ENCODE measurements at places on chromosomes 1 and 21.
A peak's percentile ranks its signal among the peaks of the same experiment; 100 is the strongest.

- no peak for DNase-seq
These were observed 49.4 kb upstream of the A3GALT2 start for GRCh38 chr1:33370301-33370700.

- DNase-seq = no peak
These were observed 2.6 kb downstream of the MGST3 start for GRCh38 chr1:165633614-165634013.

- no peak for DNase-seq
These were observed at the start of gene FHL3 for GRCh38 chr1:38005195-38006007. Gene FHL3, minus strand, starts transcription at chr1:38005514. Its CDS starts 6,102 bp downstream, at chr1:37999412.

DNA sequence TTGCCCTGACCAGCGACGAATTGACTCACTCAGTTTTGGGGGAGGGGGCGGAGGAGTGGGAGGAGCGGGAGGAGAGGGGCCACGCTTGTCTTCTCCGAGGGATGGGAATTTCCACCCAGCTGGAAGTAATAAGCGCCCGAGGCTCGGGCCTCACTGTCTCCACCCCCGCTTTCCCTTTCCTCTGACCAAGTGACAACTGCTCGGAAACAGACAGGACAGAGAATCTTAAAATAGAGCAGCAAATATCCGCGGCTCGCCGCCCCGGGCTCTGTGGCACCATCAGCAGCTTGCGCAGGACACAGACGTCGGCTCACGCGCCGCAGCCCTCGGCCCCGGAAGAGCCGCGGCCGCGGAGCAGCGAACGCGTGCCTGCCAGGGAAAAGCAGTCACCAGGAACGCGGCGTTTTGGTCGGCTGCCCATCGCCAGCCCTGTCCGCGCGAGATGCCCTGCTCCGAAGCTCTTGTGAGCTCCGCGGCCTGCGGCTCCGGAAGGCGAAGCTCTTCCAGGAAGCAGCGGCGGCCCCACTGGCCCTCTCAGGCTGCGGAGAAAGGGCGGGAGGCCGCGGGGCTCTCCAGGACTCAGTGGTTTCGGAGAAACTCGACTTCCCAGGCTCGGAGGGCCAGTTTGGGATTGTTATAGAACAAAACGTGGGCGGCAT lies 10.7 kb upstream of the RGS16 start:
- DNase-seq = peak; percentile 56

DNA sequence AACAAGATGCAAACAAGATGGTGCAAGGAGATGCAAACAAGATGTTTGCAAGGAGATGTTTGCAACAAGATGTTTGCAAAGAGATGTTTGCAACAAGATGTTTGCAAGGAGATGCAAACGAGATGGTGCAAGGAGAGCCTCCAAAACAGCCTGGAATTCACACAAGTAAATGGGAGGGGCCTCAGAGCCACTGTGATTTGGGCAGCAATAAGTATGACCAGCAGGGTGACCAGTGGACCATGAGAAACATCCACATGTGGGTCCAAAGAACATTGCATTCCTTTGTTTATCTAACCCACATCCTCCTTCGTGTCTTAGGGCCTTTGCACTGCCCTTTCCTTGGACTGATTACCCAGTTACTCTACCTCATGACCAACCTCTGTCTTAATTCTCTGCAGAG lies 162.9 kb downstream of the PLPP3 start:
- no peak for DNase-seq

GRCh38 chr1:193537266-193538002 lies 351.0 kb upstream of the B3GALT2 start:
- no peak for DNase-seq

GRCh38 chr1:232292239-232292638 lies 337.7 kb downstream of the SIPA1L2 start:
- DNase-seq = no peak

- DNase-seq = no peak
These were observed 4.3 kb downstream of the SLC30A1 start for GRCh38 chr1:211574705-211575104.

GRCh38 chr1:64470665-64471217 lies 812 bp downstream of the CACHD1 start:
- peak; percentile 36 for DNase-seq

DNA sequence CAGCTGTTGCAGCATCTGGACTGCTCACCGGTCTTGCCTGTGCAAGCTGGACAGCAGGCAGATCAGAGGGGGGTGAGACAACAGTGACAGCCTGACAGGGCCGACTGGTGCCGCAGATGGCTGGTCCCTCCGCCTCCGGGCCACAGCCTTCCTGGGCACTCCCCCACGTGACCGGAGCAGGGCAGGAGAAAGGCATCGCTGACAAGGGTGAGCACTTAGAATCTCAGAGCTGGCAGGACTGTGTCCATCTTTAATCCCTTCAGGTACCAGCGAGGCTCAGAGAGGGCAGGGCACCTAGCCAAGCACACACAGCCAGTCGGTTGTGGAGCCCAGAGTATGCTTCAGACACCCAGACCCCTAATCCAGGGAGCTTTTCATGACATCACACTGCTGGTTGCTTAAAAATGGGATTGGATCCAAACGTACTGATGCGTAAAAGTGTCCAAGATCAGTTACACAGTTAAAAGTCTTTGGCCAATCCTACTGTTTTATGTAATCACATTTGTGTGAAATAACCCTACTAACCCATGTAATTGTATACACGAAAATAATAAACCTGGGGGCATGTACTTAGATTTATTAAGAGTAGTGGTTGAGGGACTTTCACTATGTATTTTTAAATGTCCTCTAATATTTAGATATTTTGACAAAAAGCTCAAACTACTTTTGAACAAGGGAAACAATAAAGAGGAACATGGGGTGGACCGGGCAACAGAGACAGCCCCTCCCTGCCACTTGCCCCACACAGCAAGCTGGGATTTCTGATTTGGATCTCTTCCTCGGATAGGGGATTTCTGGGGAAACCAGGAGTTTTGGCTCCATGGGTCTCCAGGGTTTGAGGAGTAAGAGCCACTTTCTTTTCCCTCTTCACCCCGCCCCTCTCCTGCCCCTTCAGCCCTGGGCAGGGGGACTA lies 758 bp upstream of the CNTN2 start:
- DNase-seq = no peak

DNA sequence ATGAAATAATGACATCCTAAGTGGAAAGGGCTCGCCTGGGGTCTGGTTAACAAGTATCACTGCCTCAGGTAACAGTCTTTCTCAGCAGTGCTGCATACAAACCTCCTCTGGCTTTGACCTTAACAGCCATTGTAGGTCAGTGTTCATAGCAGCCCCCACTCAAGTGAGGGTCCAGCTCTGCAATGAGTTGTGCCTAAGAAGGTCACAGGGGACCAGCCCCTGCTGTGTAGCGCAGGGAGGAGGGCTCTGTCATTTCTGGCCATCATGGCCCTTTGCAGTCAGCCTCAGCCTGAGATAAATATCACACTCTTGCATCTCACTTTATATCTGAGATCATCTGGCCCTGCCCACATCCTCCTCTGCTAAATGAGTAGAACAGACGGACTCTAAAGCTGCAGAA lies 18.1 kb upstream of the MYSM1 start:
- DNase-seq = no peak

DNA sequence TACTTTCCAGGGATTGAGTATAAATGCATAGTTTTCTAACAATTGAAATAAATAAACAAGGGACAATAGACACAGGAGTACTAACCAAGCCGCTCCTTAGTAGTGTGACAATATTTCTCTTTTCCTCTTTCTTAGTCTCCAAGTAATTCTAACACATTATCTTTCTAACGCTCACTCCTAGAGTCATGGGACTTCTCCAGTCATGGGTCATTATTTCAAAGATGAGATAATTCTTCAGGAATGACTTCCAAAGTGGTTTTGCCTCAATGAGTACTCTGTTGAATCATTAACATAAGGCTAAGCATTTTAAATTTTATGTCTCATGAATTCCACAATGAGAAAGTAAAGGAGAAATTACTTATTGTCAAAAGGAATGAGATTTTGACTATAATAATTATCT lies 605.8 kb upstream of the ADAMTS5 start:
- DNase-seq = no peak

DNA sequence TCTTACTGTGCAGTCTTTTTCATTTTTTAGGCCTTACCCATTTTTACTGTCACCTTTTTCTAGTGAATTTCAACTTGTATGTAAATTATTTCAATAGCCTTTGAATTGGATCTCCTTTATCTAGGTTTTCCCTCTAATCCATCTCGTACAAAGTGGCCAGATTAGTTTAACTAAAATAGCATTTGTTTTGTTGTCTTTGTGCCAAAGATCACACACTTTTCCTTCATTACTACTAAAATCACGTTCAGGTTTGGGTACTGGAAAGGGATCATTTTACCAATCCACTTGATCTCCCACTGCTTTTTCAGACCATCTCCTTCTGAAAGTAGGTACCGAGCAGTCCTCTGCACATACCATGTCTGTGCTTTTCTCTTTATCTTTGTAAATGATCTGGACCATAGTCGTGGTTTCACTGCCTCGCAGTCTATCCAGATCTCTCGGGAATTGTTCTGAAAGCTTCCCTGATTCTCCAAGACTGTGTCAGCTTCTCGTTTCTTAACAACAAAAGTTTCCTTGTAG lies 20.1 kb downstream of the KDM1A start:
- no peak for DNase-seq

DNA sequence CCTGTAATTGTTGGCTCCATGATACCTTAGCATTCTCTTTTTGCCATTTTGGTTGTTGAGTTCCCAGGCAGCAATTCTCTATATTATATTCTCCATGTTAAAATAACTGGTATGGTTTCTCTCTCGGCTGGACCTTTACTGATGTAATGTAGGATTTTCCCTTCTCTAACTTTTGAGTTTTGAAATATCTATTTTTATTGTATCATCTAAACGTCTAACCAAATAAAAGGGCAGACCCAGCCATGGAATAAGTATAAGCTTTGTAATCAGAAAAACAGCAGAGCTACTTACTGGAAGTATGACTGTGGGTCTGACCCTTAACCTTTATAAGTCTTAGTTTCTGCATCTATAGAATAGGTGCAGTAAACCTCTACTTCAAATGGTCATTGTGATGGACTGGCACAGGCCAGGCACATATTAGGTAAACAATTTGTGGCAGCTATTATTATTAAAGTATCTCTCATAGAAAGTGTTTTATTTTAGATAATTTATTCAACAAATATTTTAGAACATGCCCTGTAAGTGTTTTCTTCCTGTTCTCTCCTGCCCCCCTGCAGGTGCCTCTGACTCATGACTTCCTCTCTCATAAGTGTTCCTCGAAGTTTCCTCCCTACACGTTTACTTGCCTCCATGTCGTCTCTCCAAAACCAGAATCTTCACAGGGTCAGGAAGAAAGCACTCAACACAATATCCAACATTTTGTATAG lies 224.9 kb upstream of the FGGY start:
- DNase-seq = no peak

Data from neural crest cell (in vitro differentiated cells).